Skeletal muscle tissue (tissue), 5 donors: ENCODE measurements at places on chromosomes 16 and 17. TPM values are rescaled to one million over a fixed set of nuclear protein-coding genes. Genes with fewer than 3 reads are reported as not detected.

Gene TOX3
- 0.52 TPM for total RNA-seq

Gene XAF1
- total RNA-seq = 7.3 TPM

Gene SAT2
- total RNA-seq = 41.2 TPM

Gene TLCD2
- 2.1 TPM for total RNA-seq

Gene CD300H
- total RNA-seq = not detected

Gene SLC5A2
- not detected for total RNA-seq

Gene TNP2
- total RNA-seq = not detected

Gene KCNJ16
- total RNA-seq = 1.6 TPM

Gene NT5C
- 32.9 TPM for total RNA-seq

Gene MFAP4
- 29.2 TPM for total RNA-seq

Gene TMEM238L
- total RNA-seq = not detected

Gene TEKT5
- not detected for total RNA-seq

Gene SLFN12L
- total RNA-seq = 0.52 TPM

Gene CDH1
- total RNA-seq = 3.7 TPM

Gene MEOX1
- total RNA-seq = 12.5 TPM

Gene PRSS8
- total RNA-seq = not detected

Gene CCL14
- 1.6 TPM for total RNA-seq

Gene SHPK
- total RNA-seq = 6.8 TPM

Gene SMIM36
- total RNA-seq = not detected
